Smooth muscle cell of bladder (primary cell): ENCODE measurements at places on chromosomes 1 and 21. TPM values are rescaled to one million over a fixed set of nuclear protein-coding genes. Genes with fewer than 3 reads are reported as not detected.

EFNA1 gene
- 0.71 and 1.1 TPM in 2 replicates for total RNA-seq

F13B gene
- total RNA-seq = not detected in 2 replicates

PAPPA2 gene
- total RNA-seq = 3.8 and 9.3 TPM in 2 replicates

LCE1C gene
- not detected in 2 replicates for total RNA-seq

AGMAT gene
- 0.83 and 1.6 TPM in 2 replicates for total RNA-seq

OPRD1 gene
- total RNA-seq = under 0.01 TPM in 1 of 2 replicates, not detected in the other

TEKT2 gene
- 0.09 and 0.14 TPM in 2 replicates for total RNA-seq

PCNX2 gene
- 39.8 and 46.0 TPM in 2 replicates for total RNA-seq

ENO1 gene
- total RNA-seq = 1,223 and 1,322 TPM in 2 replicates

MYOG gene
- not detected in 2 replicates for total RNA-seq

IGSF3 gene
- under 0.01 and 0.18 TPM in 2 replicates for total RNA-seq

AMY1B gene
- total RNA-seq = not detected in 2 replicates
